Myocyte (in vitro differentiated cells): ENCODE measurements at places on chromosomes 2 and 18. TPM values are rescaled to one million over a fixed set of nuclear protein-coding genes. Genes with fewer than 3 reads are reported as not detected.

DNA sequence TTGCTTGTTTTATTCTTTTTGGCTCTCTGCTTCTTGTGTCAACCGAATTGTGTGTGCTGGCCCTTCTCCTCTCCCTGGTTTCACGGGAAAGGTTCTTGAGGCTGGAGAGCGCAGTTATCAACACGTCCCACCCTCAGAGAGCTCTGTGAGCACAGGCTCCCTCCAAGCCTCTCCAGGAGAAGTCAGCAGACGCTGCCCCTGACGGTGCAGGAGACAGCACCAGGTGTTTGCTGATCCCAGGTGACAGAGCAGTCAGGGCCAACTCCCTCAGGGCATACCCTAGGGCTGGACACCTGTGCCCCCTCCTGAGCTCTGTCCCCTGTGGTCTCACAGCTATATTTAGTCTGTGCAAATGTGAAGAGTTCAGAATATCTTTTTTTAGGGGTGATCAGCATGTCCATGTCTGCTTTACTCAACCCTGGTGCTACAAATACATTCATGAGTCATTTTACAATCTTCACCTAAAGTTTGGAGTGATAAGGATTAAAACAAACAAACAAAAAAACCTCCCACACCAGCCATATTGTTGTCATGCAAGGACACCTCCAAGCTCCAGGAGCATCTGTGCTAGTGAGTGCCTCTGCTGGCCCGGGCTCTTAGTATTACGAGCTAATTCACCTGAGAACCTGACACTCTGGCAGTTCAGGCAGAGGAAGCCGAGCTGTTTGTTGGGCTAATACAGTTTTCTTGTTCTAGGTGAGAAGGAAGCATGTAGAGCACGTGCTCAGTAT lies 65.9 kb upstream of the TMEM200C start:
- no peak for DNase-seq

GRCh38 chr2:114940785-114941458 lies 498.5 kb downstream of the DPP10 start:
- no peak for DNase-seq

- no peak for DNase-seq
Observed at GRCh38 chr18:52409727-52410126, 69.7 kb downstream of the DCC start.

DNA sequence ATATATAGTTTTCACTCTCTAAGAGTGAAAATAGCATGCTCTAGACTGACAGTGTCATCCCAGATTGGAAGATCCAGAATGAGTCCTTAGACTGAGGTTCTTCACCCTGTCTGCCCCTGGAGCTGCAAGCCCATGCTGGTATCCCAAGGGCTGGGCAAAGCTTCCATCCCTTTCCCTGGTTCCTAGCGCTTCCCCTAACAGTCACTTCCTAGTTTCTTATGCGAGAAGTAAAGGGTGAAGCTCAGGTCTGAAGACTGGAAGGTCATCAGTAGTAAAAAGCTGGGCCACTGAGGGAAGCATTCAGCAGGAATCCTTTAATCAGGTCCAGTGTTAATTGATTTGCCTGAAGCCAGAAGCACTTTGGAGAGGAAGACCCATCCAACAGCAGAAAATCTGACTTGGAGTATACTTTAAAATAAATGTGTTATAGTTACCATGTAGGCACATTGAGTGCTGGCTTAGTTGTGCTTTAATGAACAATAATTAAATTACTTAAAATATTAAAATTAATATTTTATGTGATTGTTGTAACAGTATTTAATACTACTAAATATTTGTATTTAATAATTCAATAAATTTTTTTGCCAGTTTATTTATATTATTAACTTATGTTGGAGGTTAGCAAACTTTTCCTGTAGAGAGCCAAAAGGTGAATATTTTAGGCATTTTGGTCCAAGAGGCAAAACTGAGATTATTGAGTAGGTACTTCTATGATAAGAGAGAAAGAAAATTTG lies 237.9 kb downstream of the FHOD3 start:
- DNase-seq = no peak

DNA sequence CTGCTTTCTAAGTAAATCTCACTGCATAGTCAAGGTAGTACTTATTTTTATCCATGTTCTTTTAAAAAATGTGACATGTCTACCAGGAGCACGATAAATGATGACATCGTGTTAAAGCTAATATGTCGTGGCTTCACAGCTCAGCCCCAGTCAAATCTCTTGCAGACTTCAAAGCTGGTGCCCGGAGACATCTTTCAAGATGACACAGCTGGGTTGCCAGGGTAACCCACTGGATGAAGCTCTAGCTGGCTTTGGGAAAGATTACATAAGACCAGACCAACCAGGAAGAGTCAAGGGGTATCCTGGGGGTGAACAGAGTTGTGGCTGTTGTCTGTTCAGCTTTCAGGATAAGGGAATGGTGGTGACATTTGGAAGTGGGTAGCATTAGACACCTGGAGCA lies 67.8 kb downstream of the VSNL1 start:
- peak; percentile 49 for DNase-seq

DNA sequence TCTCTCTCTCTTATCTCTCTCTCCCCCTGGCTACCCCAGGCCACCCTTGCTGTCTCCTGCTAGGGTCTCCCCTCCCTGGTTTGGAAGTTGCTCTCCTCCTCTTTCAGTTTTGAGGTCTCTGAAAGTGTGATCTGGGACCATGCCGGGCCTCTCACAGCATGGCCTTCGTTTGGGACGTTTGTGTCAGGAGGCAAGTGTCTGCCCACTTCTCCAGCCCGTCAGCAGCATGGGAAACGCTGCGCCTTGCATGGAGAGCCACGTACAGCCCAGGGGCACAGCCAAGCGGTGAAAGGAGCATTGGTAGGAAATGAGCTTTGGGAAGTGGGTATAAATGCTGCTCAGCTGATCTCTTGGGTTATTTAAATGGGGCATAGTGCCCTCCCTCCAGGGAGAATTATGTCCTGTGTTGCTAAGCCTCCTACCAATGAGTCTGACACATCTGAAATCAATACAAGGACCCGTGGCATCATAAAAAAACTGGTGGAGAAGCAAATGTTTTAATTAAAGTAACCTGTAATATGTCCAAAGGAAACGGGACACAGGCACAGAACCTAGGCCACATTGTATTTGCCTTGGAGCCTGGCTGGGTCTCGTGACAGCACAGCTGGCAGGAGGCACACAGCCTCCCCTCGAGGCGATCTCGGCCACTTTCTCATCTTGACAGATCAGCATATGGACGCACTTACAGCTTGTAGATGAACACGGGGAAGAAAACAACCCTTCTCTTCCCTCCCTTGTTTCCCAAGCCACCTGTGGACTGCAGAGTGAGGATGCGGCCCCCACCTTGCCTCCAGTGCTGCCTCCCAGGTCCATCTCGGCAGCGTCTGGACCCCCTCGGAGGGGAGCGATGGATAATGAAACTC lies 72.7 kb downstream of the SH3RF3 start:
- no peak for DNase-seq

- DNase-seq = no peak
Observed at GRCh38 chr2:206112846-206113547, 27.0 kb upstream of the INO80D start.

GRCh38 chr2:237649541-237650454 lies 22.4 kb downstream of the LRRFIP1 start:
- DNase-seq = no peak

DNA sequence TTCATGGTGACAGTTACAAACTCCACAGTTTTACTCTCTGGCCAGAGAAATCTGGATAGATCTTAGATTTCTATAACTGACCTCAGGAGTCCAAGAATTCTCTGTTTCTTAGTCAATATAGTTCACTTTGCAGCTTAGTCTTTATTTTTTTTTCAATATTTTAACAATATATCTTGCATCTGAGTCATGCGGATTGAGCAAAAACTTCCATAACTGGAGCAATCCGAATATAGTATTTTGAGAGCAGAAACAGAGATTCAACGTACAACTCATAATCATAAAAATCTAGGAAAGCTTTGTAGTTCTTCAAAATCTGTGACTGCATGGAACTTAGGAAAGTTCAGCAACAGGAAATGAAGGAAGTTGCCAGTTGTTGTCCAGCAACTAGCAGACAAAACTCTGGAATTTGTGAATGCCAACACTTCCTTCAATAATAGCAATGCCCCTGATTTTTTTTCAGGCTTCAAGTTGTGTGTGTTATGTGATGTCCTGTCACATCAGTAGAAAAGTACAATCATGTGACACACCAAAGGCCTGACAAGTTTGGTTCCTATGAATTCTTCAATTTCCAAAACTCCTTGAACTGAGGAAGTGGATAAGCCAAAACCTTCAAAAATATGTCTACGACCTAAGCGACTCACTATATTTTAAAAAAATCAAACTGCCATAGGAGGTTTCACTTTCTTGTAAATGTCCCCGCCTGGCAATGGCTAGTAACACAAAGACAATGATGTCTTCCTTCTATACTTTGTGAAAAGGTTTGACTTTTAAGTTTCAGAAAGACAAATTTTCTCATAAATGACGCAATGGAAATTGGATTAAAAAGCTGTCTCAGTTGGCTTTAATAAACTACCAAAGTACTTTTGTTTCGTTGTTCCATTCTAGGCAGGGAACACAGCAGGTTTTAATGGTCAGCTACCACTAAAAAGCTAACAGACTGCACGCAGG lies 510.6 kb downstream of the ERBB4 start:
- DNase-seq = no peak

- DNase-seq = no peak
Observed at GRCh38 chr2:126646026-126646425, 9.9 kb upstream of the GYPC start.

DNA sequence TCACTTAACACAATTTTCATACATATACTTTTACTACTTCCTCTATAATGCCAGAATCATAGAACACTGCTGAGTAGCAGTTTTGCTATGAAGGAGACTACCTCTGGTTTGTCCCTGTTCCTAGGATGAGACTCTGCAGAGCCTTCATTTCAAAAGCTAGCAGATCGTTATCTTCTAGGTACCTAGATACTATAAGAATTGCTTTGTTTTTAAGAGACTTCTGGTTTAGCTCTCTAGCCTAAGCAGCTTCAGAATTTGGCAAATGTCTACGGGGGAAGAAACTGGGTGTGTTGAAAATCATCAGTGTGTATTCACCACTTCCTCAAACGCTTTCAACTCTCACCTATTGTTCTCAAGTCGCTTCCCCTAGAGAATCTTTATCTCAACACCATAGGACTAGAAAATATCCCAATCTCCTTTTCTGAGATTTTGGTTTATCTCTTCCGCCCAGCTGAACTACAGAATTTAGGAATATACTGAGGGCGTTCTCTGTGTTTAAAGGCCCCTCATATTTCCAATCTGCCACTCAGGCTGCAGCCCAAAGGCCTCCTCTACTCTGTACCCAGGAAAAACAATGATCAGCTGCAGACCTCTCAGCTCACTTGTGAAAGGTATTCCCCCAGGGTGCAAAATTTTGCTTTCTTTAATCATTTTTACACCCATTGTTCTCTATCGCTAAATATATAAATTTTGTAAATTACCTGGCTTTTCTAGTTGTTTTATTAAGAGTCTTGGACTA lies 28.7 kb downstream of the SMAD2 start:
- no peak for DNase-seq

DNA sequence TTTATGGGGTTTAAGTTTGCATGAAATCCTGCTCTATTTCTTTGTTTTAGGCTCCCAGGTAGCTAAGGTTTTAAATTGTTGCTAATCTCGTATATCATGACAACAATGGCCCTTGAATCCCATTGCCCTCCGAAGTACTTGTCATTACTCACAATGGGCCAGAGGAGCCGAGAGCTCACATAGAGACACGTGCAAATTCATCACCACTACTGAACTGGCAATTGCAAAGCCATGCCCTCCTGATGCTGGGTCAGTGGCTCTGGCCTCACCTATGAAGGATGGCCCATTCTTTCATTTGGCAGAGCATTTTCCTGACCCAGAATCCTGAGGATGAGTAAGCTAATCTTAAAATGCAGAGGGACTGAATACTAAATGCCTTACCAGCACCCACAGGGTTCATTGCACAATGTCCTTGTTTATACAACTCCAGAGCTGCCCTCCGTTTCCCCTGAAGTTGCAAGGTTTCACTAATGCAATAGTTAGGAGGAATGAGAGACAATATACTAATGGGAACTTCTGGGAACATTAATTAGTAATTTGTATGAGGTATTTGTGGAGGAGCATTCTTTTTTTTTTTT lies 71.6 kb upstream of the GAREM1 start:
- no peak for DNase-seq

- no peak for DNase-seq
Observed at GRCh38 chr2:22454826-22455485, 930.0 kb upstream of the KLHL29 start.

DNA sequence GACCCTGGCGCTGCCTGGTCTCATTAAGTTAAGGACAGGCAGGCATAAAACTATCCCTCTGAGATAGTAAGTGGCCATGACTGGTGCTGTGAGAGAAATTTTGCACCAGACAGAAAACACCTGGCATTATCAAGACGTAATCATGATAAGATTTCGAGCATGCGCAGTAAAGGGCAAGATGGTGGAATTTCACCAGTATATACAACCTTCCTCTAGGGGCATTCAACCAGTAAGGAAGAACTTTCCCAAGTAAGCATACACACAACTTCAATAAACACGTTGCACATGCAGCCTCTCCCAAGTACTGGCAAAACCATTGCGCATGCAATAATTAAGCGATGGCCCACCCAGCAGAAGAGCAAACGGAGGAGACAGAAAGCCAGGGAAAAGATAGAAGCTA lies 1376.4 kb upstream of the CRIM1 start:
- DNase-seq = no peak

DNA sequence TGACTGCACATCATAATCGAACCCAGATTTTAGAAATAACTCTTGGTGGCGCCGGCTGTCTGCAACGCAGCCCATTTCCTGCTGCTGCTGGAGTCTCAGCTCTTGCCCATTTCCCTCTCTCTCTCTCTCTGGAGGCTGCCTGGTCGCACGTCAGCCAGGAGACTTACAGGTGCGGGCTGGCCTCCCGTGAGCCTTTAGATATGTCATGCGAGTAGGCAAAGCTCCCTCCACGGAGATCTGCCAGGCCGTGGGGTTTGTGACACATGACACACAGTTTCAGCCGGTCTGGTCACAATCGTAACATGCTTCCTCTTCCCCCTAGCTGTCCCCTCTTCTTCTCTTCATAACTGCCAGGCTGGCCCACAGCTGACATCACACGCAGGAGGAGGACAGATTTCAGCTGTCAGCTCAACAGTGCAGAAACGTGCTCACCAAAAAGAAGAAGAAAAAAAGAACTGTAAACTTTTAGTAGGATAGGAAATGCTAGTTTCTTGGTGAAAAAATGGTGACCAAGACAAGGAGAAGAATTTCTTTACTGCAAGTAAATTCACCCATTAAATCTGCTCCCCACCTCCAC lies 489.3 kb downstream of the ZNF516 start:
- no peak for DNase-seq

DNA sequence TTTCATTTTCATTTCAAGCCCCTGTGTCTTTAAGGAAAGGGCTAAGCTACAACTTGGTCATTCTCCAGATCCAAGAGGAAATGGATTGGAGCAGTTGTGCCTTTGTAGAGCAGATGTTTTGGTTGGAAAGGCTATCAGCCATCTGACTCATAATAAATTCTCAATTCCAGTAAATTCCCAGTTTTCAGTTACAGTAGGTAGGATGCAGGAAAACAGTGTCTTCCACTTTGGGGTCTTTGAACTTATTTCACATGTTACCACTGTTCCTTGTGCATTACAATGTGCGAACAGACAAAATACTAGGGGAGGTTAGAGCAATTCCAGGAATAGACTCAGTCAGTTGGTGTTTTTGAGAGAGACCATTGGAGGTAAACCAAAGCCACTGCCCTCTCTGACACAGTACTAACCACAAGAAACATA lies 211.9 kb downstream of the BABAM2 start:
- peak; percentile 93 for DNase-seq

- DNase-seq = no peak
Observed at GRCh38 chr2:174609261-174609660, 11.7 kb upstream of the WIPF1 start.

Gene ALKAL2
- total RNA-seq = not detected in 2 replicates

Gene CYBRD1
- total RNA-seq = 163 and 175 TPM in 2 replicates

Gene CREB1
- total RNA-seq = 24.6 and 43.5 TPM in 2 replicates

Gene LHCGR
- total RNA-seq = not detected in 2 replicates

Gene SAG
- total RNA-seq = not detected in 2 replicates

Gene DNMT3A
- total RNA-seq = 5.7 and 5.8 TPM in 2 replicates

Gene STAT4
- total RNA-seq = 0.57 and 1.1 TPM in 2 replicates
